Spleen (tissue), 13 donors: ENCODE measurements at places on chromosomes 5 and 9. TPM values are rescaled to one million over a fixed set of nuclear protein-coding genes. Genes with fewer than 3 reads are reported as not detected.

GRCh38 chr5:180214870-180215770 lies 6.1 kb upstream of the RASGEF1C start:
- DNase-seq = peak; percentile 42

- no peak for DNase-seq
Observed at GRCh38 chr9:127832248-127832647, 22.2 kb downstream of the ENG start.

DNA sequence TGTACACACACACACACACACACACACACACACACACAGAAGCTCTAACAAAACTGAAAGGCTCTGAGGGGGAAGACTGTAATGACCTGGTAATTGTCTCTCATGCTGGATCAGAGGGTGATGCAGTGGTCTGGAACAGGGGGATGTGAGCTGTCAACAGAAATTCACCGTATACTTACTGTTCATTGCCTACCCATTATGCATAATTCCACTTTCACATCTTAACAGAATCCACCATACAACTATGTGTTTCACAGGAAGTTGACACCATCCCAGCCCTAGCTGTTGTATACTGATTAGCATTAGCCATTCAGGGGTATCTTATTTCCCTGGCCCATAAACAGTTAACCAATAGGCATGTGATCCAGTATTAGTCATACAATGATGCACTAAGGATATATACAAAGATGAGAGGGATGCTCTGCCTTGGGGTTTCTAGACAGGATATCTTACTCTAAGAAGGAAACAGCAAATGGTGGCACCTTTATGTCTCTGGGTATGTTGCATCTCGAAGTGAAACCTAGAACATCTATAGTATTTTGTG lies 396.5 kb upstream of the BRINP1 start:
- DNase-seq = no peak

DNA sequence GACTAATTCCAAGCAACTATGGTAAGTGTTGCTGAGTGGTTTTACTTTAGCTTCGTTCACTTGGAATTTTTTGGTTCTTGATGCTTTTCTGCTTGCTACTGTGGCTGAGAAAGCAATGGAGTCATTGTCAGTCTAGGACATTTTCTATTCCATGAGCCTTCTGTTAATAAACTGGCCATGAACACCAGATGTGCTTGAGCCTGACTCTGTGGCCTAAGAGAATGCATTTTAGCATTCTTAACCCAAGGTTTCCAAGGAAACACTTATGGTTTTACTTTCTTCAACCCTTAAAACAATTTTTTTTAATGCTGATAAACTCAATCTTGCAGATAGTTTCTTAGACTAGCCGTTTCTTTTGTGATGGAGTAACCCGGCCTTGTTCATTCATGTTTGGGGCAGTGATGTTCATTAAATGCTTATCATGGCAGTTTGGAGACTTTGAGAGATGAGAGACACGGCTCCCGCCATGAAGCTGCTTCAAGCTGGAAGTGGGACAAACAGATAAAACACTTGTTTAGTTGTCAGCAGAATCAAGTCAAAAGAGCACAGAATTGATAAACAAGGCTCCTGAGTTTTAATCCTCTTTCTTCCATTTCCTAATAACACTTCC lies 42.4 kb downstream of the OSTF1 start:
- no peak for DNase-seq

Gene C5orf63
- 3.8 TPM for polyA plus RNA-seq

GRCh38 chr9:133051281-133051900 lies 10.4 kb upstream of the CEL start:
- DNase-seq = peak; percentile 48

Gene AGXT2
- polyA plus RNA-seq = not detected

Gene CDH6
- 0.58 TPM for polyA plus RNA-seq

DNA sequence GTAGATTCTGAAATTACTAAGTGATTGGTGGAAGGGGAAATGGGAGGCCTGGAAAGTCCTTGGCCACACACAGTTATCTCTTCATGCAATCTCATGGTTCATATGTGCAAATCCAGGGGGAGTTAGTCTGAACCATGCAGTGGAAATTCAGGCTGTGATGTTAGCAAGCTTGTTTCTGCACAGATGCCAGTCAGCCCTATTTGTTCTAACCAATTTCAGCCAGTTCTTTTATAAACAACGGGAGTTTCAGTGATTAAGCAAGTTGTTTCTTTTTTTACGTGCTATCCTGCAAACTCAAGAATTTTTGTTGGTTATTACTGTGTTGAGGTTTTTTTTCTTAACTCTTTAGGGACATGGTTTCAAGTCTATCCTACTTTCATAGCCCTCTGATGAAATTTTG lies 298.0 kb downstream of the FER start:
- no peak for DNase-seq

DNA sequence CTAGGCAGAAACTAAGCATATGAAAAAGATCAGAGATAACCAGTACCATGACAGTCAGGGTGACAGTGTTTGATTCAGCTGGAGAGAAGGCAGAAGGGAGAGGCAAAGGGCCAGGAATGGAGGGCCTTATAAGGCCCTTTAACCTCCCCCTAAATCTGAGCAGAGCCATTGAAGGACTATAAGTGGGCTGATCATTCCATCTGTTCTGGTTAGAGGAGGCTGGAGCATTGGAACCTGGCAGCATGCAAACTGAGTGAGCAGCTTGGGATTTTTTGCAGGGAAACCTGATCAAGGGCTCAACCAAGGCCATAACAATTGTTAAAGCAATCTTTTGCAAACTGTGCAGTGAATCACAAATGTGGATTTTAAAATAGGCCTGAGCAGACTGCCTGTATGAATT lies 174.5 kb upstream of the DAP start:
- no peak for DNase-seq

- DNase-seq = no peak
Observed at GRCh38 chr5:40738502-40738901, 17.3 kb downstream of the TTC33 start.

- DNase-seq = no peak
Observed at GRCh38 chr5:145764325-145764724, 70.8 kb downstream of the PRELID2 start.

DNA sequence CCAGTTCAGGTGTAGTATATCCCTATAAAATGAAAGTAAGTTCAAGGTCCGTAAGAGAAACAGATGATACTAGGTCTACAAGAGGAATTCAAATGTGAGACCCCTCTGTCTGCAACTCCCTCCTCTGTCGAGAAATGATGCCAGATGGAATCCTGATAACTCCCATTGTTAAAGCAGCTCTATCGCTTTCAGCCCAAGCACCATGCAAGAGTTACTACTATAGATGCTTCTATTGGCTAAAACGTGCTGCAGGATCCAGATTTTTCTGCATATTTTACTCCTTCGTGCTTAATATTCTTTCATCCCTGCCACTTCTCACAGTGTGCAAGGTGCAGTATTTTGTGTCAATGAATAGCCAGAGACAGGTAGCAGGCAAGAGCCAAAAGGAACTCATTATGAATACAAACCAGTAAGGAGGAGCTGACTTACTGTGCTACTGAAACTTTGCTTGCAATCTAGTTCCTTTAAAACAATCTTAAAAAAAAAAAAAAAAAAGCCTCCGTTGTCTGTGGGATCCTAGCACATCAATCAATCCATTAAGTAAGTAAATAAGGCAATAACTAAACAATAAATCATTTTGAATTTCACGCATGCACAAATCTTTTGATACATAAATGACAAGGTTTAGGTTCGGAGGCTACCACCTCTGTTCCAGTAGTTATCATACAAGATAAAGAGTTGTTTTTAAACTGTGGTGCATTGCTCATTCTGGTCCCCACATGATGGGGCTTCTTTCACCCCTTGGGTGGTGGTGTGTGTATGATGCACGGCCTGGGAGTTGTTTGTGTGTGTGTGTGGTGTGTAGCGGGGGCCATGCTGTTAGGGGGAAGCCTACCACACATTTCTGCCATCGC lies 151.1 kb upstream of the MPDZ start:
- DNase-seq = no peak

- DNase-seq = peak; percentile 72
Observed at GRCh38 chr5:132225165-132226032, 2.3 kb downstream of the P4HA2 start.

Gene LURAP1L
- 8.1 TPM for polyA plus RNA-seq

Gene SYNPO
- 6.9 TPM for polyA plus RNA-seq

- DNase-seq = peak; percentile 86
Observed at GRCh38 chr9:135990468-135991429, 29.6 kb upstream of the UBAC1 start.

- DNase-seq = no peak
Observed at GRCh38 chr9:36492865-36493264, 79.8 kb upstream of the MELK start.

DNA sequence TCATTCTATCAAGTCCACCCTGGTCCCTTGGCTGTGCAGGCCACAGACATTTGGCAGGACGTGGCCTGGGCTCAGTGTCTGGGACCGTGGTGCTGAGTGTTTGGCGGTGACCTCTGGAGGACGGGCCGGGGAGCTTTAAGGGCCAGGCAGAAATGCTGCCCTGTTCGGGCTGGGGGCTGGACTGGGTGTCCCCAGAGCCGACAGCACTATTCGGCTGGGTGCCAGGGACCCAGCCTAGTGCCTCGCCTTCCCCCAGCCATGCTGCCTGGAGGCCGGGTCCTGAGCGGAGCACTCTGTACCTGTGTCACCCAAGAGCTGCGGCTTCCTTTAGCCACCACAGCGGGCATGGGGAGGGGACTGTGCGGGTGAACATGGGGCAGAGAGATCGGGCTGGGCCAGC lies 40.4 kb downstream of the COL5A1 start:
- DNase-seq = peak; percentile 55

Gene SNAPC3
- polyA plus RNA-seq = 6.4 TPM

Gene MARCOL
- polyA plus RNA-seq = not detected

DNA sequence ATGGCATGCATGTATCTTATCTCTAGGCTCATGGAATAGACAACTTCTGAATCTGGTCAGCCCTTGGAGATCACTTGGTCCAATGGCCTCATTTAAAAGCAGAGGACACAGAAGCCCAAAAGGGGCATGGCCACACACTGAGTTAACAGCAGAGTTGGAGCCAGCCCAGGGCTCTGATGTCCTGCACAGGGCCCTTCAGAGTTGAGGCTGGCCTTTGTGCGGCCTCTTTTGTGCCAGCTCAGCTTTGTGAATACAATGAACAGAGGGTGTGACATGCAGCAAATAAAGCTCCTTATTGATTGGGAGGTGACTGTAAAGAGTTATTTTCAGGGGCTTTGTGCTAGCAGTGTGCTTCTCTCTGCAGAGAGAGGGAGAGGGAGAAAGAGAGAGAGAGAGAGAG lies 150.1 kb upstream of the STK32A start:
- no peak for DNase-seq

- DNase-seq = no peak
Observed at GRCh38 chr5:141725891-141726290, 43.9 kb upstream of the ARAP3 start.

- DNase-seq = no peak
Observed at GRCh38 chr5:133229931-133230664, 178.3 kb downstream of the HSPA4 start.

DNA sequence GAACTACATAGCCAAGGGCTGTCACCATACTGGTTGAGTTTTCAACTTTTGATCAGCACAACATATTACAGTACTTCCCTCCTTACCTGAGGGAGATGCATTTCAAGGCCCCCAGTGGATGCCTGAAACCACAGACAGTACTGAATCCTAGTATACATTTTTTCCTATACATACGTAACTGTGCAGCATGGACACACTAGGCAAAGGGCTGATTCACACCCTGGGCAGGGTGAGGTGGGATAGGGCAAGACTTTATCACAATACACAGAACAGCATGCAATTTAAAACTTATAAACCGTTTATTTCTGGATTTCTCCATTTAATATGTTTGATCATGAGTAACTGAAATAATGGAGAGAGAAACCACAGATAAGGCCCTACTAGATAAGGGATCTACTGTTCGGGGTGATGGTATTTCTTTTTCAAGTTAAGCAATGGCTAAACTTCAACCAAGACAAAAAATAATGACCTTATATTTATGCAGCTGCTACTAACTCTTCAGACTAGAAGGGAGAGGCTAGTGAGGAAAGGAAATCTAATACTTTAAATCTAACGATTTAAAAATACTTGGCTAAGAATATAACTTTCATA lies 186.9 kb upstream of the GNA14 start:
- DNase-seq = no peak

DNA sequence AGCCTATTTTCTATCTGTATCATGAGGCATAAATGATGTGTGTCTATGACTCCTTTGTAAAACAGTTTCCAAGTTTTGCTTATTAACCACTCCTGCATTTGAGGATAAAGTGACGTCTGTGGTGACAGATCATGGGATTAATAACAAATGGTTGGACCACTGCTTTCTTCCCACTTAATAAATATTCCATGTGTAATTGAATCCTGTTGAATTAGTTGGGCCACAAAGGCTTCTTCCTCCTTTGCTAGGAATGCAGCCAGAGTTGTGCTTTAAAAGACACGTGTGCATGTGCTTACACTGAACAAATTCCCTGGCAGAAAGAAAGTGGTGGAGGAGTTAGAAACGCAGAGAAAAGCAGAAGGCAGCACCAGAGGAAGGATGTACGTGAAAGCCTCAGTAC lies 150.2 kb downstream of the ACTBL2 start:
- DNase-seq = no peak

GRCh38 chr5:120463006-120463680 lies 957 bp upstream of the PRR16 start:
- no peak for DNase-seq

- no peak for DNase-seq
Observed at GRCh38 chr5:163079618-163080017, 357.8 kb upstream of the CCNG1 start.

Gene PIP5K1B
- 2.3 TPM for polyA plus RNA-seq

GRCh38 chr9:90808398-90808797 lies 6.8 kb downstream of the SYK start:
- no peak for DNase-seq

GRCh38 chr9:135992486-135993408 lies 31.6 kb upstream of the UBAC1 start:
- DNase-seq = peak; percentile 95

GRCh38 chr9:26754509-26755164 lies 138.0 kb downstream of the CAAP1 start:
- DNase-seq = no peak

Gene ACTBL2
- polyA plus RNA-seq = not detected

DNA sequence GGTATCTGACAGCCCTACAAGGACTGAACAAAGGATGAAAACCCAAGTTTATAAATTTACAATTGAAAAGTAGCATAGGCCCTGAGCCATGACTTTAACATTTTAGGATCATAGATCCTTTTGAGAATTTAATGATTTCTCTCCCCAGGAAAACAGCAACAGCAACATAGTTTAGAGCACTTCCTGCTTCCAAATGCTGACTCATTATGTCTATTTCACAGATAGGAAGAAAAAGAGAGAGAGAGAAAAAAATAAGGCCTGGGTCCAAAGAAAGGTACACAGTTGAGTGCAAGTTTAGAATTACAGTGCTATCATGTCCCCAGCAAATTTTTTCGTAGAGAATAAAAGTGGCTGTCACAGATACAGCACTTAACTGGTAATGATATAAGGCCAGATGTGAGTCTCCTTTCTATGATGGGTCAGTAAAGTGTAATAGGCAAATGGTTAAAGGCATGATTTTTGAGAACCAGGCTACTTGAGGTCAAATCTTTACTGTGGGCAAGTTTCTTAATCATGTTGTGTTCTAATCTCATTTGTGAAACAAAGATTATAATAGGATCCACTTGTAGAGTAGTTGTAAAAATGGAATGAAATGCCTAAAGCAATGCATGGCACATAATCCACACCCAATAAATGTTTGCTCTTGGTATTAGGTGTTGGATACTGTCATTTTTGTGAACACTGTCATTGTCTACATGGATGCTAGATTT lies 12.3 kb upstream of the PPP2R2B start:
- DNase-seq = no peak
